ENCODE measurements at places on chromosomes 3 and 15.

- DNase-seq: no peak
These were observed 26.1 kb downstream of the GOLGA6L2 start for GRCh38 chr15:23420806-23421575.

DNA sequence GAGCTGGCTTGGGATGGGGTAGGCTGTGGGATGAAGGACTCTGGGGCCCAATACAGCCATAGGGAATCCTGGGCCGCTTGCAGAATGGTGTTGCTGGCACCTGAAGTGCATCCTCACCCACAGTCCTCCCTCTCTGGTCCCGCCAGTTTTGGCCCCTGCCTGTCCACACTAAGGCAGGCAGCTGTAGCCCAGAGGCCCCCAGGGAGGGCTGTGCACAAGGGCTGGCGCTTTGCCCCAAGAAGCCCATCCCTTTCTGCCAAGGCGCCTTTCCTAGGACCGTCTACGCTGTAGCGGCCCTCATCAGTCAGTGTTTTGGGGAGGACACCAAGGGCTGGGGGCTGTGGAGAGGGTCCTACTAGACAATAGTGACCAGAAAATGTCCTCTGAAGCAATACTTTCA lies 116.2 kb upstream of the ABHD17C start:
- no peak for DNase-seq

GRCh38 chr15:85397926-85398325 lies 17.5 kb downstream of the AKAP13 start:
- no peak for DNase-seq

DNA sequence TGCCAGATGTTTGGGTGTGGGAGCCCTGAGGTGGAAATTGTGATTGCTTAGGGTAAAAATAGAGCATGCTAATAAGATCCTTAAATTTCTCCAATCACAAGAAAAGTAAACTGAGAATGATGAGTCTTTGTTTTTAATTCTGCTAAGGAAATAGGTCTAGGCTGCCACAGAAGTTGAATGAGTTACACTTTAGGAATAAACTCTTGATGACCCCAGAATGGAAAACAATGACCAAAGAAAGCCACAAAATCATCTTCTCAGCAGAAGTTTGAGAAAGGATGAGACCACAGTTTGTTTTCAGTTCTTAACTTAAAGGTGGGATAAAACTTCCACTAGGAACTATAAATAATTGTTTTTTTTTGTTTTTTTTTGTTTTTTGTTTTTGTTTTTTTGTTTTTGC lies 164.6 kb upstream of the BCL6 start:
- no peak for DNase-seq

GRCh38 chr3:62065985-62066693 lies 307.2 kb downstream of the FEZF2 start:
- DNase-seq: no peak

- no peak for DNase-seq
These were observed 1.0 kb downstream of the SPTBN5 start for GRCh38 chr15:41892621-41893421.

GRCh38 chr15:33671456-33671855 lies 296.8 kb upstream of the CHRM5 start:
- no peak for DNase-seq

- no peak for DNase-seq
These were observed 15.4 kb upstream of the ABHD10 start for GRCh38 chr3:111963424-111963823.

GRCh38 chr3:46447228-46447985 lies 17.3 kb downstream of the LTF start:
- no peak for DNase-seq

DNA sequence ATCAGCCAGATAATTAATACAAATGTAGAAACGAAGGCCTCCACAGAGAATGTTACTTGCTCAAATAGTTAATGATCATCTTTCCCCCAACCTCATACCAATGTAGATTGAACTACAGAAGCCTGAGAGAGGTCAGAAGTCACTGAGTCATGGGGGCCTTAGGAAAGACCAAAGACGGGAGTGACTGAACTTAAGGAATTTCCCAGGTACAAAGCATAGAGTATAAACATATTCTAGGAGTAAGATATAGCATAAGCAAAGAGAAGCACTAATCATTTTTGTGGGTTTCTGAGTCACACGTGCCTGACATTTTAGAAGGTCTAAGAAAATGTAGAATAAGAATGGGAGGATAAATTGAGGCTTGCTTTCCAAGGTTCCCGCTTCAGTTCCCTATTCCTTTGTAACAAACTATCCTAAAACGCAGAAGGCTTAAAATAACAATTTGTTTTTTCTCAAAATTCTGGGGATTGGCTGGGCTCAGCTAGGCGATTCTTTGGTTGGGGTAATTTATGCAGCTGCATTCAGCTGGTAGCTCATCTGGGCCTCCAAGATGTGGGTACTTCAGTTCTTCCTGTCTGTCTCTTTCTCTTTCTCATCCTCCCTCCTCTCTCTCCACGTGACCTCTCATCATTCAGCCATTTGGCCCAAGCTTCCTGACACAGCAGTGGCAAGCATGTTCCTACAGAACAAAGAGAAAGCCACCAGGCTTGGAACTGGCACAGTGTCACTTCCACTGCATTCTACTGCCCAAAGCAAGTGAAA lies 422.6 kb downstream of the FOXP1 start:
- no peak for DNase-seq

DNA sequence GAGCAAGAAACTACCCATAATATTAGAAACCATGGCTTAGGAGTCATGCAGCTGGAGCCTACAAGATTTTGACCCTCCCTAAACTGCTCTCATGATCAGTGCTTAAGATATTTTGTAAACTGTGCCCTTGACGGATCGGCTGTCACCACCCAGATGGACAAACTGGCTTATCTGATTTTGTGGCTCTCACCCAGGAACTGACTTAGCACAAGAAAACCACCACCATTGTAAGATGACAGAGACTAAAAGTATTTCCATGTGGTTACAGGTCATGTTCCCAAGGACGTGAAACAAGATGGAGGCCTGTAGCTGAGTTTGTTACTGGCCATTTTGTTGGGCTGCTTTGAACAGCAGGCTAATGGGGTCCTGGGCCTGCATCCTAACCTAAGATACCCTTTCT lies 940.9 kb downstream of the OTOL1 start:
- no peak for DNase-seq

DNA sequence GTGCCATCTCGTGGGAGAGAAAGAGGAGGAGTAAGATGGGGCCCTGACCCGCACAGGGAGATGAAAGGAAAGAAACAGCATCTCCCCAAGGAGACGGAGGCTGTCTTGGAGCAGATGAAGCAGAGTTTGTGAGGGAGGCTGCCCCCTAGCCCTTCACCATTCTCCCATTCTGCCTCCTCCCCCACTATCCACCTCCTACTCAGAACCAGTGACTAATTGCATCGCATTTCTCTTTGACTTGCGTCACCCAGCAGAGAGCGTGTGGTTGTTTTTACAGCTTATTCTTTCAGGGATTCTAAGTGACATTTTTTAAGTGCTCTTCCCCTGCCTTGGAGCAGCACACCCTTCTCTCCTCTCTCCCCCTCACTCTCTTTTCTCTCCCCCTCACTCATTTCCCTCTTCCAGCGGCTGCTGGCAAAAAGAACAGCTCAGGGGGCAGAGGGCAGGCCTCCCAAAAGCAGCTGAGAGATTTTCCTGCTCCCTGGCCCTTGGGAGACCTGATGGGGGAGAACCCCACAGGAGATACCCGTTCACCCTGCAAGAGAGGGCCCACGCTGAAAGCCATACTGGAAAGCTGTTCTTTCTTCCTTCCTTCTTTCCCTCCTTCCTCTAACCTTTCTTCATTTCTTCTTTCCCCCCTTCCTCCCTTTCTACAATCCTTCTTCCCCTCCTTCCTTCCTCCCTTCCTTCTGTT lies 91.8 kb downstream of the MRPL46 start:
- no peak for DNase-seq

- no peak for DNase-seq
These were observed 15.6 kb upstream of the IGSF10 start for GRCh38 chr3:151476344-151477018.
